ENCODE measurements at places on chromosomes 16 and 17.

DNA sequence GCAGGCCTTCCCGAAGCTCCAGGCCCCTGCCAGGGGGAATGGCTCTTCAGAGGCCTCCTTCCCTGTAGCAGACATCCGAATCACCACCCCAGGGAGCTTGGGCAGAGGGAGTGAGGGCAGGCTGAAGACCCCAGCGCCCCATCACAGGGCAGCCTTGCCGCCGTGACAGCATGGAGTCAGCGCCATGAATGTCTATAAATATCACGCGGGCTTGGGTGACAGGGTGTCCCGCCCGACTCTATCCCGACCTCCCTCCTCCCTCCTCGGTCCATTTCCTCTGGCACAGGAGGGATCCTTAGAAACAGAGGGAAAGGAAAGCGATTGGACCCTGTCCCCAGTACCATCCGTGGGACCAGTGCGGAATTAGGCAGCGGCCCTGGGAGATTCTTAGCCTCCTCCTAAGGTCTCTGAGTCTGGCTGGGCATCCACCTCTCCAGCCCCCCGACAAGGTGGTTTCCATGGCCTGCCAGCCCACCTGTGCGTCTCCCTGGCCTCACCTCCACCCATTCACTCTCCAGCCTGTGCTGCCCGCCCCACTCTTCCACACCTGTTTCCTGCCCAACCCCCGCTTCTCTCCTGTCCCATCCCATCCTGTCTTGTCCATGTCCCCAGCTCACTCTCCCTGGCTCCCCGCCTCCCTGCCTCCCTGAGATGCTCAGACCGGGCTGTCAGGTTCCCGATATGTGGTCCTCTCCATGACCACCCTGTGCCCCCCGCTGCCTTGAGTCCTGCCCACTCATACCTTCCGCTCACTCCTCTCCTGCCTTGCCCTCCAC, 5.1 kb downstream of the ATP2A1 start:
- no peak for DNase-seq

GRCh38 chr16:17367036-17367435, 103.7 kb downstream of the XYLT1 start:
- DNase-seq = no peak

GRCh38 chr16:19522397-19522732, 467 bp upstream of the GDE1 start:
- DNase-seq = no peak

DNA sequence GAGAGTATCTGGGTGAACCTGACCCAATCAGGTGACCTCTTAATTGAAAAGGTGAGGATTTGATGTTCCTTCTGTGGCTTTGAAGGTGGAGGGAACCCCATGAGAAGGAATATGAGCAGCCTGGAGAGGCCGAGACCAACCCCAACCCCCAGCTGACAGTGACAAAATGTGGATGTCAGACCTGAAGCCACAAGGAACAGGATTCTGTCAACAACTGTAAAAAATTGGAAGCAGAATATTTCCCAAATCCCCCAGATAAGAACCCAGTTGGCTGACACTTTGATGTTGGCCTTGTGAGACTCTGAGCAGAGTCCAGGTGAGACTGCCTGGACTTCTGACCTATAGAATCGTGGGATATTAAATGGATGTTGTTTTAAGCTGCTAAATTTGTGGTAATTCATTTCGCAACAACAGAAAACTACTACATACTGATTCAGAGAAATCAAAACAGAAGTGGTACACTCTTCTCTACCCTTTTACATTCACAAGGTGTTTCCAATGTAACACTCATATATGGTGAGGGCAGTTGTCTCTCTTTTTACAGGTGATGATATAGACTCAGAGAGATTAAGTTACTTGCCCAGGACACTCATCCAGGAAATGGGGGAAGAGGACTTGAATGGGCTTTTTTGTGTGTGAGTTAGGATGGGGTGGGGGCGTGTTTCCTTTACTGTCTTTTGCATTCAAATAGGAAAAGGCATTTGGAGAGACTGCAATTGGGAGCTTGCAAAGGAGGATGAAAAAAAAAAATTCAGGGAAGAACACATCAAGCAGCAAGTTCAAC, 29.8 kb upstream of the SALL1 start:
- DNase-seq = no peak

DNA sequence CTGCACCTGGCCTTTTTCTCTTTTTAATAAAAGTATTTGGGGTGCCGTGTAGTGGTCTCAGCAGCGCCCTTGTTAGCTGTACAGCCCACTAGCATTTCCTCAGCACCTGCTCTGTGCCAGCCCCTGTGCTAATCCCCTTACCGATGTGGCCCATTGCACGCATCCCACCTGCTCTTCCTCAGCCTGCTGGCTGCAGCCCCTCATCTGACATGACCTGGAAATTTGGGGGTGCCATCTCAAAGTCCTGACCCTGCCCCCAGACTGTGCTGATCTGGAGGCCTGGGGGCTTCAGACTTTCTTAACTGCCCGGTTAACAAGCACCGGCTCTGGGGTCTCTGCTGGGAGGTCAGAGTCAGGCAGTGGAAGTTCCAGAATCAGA, 10.4 kb downstream of the GPRC5C start:
- no peak for DNase-seq

DNA sequence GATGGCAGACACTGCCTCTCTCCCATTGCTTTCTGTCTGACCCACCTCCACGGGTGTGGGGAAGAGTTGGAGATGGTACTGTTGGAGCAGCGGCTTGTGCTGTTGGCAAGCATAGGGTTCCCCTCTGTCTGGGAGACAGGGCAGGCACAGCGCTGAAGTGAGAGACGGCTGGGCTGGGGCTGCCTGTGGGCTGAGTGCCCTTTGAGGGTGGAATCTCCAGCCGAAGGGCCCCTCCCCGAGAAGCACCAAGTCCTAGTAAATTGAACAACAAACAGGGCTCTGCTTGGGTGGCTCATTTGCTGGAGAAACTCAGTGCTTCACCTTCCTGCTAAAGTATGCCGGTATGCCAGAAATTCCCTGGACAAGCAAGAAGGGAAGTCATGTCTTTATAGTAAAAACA, 79.7 kb downstream of the KSR1 start:
- DNase-seq = no peak

GRCh38 chr16:49748322-49748721, 107.6 kb downstream of the ZNF423 start:
- no peak for DNase-seq

GRCh38 chr17:36197387-36197703, 787 bp upstream of the CCL3L1 start:
- no peak for DNase-seq

GRCh38 chr16:72947379-72948237, 100.3 kb downstream of the ZFHX3 start:
- no peak for DNase-seq

DNA sequence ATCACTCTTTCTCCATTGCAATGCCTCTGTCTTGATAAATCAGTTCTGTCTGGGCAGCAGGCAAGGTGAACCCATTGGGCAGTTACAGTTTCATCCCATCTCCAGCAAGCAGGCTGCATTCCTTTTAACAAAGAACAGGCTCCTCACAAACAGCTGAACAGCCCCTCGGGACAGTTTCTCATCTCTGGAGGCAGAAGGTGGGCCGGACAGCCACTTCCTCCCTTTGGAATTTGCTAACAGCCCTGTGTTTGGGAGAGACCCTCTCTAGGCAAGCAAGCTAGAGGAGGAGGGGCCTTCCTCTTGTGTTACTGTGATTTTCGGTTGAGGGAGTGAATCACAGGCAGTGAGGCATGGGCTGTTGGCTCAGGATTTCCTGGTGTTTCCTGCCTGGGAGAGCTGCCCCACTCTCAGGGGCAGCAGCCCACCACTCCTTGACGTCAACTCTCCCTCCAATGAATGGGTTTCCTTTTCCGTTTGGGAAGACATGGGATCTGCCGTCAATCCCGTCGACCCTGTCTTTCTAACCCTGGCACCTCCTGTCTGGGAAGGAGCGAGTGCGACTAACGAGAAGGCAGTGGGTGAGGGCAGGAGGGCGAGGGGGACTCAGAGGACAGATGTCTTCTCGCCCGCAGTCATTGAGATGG, 3.7 kb upstream of the PGS1 start:
- DNase-seq = no peak

DNA sequence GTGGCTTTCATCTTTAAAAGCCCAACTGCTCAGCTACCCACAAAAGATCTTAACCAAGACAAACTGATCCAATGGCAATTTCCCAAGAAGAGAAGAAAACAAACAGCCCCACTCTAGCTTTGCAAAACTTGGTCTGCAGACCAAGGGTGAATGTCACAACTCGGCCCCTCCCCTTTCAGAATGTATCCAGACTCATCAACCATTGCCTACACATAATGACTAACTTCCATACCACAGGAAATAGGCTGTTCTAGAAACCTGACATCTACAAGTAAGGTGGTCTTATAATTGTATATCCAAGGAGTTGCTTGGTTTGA, 16.0 kb downstream of the DCUN1D3 start:
- DNase-seq = no peak

DNA sequence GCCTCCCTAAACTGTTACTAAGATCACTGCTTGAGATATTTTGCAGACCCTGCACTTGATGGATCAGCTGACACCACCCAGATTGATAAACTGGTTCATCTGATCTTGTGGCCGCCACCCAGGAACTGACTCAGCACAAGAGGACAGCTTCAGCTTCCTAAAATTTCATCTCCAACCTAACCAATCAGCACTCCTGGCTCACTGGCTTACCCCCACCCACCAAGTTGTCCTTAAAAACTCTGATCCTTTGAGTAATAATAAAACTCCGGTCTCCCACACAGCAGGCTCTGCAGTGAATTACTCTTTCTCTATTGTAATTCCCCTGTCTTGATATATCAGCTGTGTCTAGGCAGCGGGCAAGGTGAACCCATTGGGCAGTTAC, 174.8 kb downstream of the UTP18 start:
- DNase-seq = no peak

DNA sequence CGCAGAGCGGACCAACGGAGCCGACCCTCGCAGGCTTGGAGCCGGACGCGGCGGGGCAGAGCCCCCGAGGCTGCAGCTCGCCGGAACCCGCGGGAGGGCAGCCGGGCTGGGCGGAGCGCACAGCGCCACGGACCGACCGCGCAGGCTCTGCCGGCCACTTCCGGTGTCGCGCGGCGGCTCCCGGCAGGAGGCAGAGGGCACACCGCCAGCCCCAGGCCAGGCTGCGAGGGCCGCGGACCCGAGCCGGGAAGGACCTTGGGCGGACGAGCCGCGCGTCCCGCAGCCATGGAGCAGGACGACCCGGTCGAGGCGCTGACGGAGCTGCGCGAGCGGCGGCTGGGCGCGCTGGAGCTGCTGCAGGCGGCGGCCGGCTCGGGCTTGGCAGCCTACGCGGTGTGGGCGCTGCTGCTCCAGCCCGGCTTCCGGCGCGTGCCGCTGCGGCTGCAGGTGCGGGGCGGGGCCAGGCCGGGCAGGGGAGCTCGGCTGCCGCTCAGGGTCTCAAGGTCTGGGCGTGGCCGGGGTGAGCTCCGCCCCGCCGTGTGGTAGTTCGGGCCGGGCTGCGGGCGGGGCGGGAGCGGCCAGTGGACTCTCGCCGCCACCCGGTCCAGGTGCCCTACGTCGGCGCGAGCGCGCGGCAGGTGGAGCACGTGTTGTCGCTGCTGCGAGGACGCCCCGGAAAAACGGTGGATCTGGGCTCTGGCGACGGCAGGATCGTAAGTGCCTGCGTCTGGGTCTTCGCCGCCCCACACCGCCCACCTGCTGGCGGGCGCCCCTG, at the start of gene ANTKMT:
Gene ANTKMT (plus strand): TSS at position 157 of the 775 bp plus-strand sequence. CDS start 129 bp downstream, at position 286.
- no peak for DNase-seq

DNA sequence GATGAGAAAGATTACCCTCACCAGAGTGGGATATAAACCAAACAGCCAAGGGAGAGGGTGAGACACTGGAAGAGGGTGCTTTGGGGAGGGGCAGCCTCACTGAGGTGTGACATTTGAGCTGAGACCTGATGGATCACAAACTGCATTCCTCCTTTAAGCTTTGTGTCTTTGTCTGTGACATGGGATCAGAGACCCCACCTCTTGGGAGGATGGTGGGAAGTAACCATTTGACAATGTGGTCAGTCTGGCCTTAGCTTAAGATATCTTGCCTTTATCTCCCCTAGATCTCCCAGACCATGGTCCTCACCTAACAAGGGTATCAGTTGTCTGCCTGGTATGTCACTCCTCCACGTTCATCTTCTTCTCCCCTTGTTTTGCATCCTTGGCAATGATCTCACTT, 163.4 kb downstream of the SHISA9 start:
- DNase-seq = no peak
